ENCODE measurements at places on chromosomes 6 and 20.

- DNase-seq, result no peak
These were observed 90.0 kb upstream of the IFNGR1 start for GRCh38 chr6:137309078-137309762.

DNA sequence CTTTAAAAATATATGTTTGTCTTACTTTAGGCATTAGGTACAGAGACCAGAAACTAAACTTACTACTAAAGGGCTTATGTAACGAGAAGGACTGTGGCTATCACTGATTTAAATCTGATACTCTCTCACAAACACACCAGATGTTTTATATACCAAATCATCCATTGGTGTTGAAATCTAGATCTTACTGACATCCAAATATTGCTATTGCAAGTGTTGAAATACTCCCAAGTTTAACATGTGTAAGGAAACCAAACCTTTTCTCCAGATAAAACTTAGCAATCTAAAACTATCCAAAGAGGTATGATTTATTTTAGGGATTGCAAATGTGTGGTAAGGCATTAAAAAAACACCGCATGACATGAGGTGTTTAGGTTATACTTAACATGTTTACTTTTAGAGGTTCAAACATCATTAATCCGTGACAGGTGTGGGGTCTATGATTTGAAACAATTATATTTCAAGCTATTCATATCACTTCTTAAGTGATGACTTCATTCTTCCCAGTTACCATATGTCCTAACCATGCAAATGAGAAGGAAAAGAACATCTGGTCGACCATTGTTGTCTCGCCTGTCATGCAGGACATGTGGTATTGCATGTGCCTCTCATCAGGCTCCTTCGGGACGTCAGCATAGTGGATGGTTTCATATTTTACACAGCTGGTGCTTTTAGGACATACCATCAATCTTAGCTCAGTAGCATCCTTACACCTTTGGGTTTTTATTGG, 168.3 kb upstream of the SPACA1 start:
- no peak for DNase-seq

- DNase-seq, result no peak
These were observed 51.4 kb upstream of the IER3 start for GRCh38 chr6:30795549-30796293.

DNA sequence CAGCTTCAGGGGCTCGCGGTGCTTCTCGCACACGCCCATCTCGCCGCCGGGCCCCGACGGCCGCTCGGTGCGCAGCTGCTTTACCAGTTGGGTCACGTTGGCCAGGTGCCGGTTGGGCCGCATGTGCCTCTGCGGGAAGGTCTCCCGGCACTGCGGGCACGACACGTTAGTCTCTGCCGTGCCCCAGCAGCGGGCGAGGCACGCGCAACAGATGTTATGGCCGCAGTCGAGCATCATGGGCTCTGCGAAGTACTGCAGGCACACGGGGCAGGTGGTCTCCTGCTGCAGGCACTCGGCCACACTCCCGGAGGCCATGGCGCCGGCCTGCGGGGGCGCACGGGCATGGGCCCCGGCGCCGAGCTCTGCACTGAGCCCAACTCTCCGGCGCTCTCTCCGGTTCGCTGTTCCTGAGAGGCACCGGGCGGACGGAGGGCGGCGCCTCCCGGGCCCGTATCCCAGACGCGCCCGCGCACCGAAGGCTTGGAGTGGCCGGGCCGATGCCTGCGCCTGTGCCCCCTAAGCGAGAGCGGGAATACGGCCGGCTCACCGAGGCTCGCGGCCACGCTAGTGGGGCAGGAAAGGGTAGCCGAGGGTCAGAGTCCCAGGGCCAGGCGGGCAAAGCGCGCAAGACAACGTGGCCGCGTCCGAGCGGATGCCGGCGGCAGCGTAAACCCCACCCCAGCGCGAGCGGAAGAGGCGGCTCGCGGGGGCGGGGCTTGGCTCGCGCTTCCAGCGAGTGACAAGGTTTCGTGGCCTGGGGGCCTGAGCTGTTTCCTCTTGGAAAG, at the start of gene TRIM27:
TRIM27 (minus strand) TSS at position 668 of the 785 bp plus-strand sequence; CDS start at position 315, 353 bp downstream.
- DNase-seq, result peak; percentile 87

- no peak for DNase-seq
These were observed 197.5 kb downstream of the OTOR start for GRCh38 chr20:16945619-16946018.

DNA sequence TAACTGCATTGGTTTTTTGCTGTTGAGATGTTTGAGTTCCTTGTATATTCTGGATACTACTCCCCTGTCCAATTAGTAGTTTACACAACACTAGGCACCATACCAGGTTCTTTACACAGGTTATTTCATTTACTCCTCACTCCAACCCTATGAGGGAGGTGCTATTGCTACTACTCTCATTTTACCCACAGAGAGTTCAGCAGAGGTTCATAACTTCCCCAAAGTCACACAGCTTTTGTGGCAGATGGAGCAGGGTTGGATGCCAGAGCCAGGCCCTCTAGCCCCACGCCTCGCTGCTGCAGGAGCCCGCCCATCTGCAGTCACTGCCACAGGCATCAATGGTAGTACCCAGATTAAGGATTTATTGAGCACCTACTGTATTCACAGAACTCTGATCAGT, 61.7 kb upstream of the MAP3K4 start:
- no peak for DNase-seq

All from activated CD4-positive, alpha-beta memory T cell treated with anti-CD3 and anti-CD28 coated beads for 36 hours (primary cell).